ENCODE measurements at places on chromosomes 7 and 10. TPM values are rescaled to one million over a fixed set of nuclear protein-coding genes. Genes with fewer than 3 reads are reported as not detected.

Gene KLF14
- total RNA-seq, result under 0.01 TPM

Gene FANK1
- 8.5 TPM for total RNA-seq

Gene MEOX2
- total RNA-seq, result 0.16 TPM

Gene SLC13A1
- not detected for total RNA-seq

Gene GIMAP4
- not detected for total RNA-seq

Gene PCLO
- under 0.01 TPM for total RNA-seq

Gene VDAC2
- total RNA-seq, result 98.0 TPM

Gene MKX
- total RNA-seq, result not detected

Gene CYP3A5
- 3.1 TPM for total RNA-seq

Gene LRRC17
- total RNA-seq, result 381 TPM

Gene FOXI2
- not detected for total RNA-seq

Measured in bronchial smooth muscle cell (primary cell).